ENCODE measurements at places on chromosomes 5 and 9.

GRCh38 chr5:14428302-14429081 lies 153.1 kb upstream of the OTULINL start:
- no peak for DNase-seq

GRCh38 chr5:2399096-2399495 lies 352.4 kb downstream of the IRX2 start:
- DNase-seq, result no peak

DNA sequence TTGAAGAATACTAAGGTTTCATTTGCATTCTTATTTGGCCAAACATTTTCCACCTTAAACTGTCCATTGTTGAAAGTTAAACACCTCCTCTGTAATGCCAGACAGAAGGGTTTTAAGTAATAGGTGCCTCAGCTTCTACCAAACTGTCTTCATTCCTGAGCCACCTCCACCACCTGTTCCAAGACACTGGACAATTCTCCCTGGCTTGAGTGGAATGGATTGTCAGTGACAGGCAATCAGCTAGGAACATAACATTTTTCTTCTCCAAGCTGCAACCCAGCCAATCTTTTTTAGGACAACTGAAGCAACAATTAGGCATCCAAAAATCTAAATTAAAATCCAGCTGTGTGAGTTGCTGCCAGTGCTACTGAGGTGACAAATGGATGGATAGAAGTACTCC lies 73.9 kb upstream of the ICE1 start:
- DNase-seq, result no peak

GRCh38 chr5:128539038-128539429 lies 989 bp upstream of the FBN2 start:
- no peak for DNase-seq

GRCh38 chr5:83721953-83722901 lies 1.6 kb upstream of the HAPLN1 start:
- DNase-seq, result no peak

- no peak for DNase-seq
Observed at GRCh38 chr5:6457592-6457991, 8.9 kb downstream of the UBE2QL1 start.

DNA sequence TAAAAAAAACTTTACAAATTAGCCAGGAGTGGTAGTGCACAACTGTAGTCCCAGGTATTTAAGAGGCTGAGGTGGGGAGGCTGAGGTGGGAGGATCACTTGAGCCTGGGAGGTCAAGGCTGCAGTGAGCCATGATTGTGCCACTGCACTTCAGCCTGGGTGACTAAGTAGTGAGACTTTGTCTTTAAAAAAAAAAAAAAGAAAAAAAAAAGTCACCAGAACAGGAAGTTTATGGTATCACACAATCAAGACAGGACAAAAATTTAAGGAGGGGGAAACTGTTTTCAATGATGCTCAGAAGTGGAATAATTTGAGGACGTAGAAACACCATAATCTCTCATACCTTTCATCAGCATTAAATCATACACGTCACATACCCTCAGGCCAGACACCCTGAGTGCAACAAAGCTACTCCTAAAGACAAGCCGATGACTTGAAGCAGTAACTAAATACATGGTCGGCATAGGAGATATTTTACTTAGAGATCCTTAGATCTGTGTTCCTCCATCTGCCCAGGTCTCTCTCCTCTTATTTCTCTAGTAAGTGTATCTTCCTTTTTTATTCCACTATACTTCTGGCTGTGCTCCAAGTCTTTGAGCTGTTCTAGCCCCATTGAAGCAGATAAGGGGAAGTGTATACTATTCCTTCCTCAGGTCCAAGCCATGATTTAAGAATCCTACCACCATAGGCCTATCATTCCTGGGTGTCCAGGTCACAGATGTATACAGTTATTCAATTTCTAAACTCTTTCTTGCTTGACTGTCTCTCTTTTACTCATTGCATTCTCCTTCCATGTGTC lies 91.3 kb upstream of the APC start:
- DNase-seq, result no peak

- no peak for DNase-seq
Observed at GRCh38 chr9:135093111-135093510, 5.6 kb downstream of the OLFM1 start.

DNA sequence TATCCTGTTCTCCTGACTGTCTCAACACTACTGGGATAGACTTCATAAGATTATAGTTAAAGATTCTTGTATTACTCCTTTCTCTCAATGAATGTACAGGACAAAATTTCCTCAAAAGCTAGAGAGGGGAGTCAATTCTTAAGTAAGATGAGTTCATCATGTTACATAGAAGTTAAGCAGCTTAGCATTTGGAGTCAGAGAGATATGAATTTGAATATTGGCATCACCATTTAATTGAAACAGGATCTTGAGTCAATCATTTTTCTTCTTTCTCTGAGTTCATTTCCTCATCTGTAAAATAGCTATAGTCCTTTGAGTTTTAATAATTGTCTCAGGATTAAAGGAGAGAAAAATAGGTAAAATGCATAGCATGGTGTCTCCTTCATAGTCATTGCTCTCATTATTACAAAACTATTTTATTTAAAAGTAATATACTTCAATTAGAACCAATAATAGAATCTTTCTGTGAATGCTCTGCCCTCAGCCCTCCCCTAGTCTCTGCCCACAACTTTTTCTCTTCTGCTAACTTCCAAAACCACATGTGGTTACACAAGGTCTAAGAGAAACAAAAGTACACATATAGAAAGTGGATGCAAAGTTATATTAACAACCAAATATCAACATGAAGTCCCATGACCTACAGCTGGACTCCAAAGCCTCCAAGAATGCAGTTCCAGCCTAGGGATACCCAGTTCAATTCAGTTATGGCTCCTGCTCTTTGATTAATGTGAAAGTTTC lies 265.6 kb downstream of the TLE1 start:
- DNase-seq, result no peak

GRCh38 chr9:89808756-89809181 lies 204.0 kb downstream of the GADD45G start:
- DNase-seq, result no peak

DNA sequence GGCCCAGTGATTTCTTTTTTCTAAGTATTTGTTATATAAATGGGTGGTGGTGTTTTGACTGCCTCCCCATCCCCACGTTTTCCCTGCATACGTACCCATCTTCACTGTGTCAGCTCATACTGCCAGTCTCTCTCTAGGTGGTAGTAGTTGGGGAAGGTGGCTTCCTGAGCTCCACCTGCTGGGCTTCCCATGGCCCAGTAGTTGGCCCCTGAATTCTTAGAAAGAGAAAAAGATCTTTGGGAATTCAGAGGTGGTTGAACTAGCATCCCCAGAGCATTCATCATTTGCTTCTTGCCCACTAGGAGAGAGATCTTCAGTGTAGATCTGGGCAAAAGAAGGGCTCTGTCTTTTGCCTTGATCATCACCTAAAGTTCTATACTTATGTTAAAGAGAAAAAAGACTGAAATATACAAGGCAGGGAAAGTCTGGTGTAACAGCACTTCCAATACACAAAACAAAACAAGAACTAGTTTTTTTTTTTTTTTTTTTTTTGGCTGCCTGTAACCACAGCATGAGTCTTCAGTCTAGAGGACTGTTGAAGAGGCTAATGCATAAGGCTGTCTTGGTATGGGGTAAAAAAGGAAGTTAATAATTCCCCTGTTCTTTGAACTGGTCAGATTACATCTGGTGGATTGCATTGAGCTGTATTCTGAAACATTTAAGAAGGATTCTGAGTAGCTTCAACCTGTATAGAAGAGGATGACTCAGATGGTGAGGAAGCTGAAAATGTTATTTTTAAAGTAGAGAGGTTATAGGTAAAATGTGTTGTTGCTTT lies 128.7 kb downstream of the ATG10 start:
- no peak for DNase-seq

- DNase-seq, result no peak
Observed at GRCh38 chr9:98665501-98665900, 43.2 kb downstream of the GABBR2 start.

- no peak for DNase-seq
Observed at GRCh38 chr5:74993743-74994142, 58.6 kb downstream of the GCNT4 start.

DNA sequence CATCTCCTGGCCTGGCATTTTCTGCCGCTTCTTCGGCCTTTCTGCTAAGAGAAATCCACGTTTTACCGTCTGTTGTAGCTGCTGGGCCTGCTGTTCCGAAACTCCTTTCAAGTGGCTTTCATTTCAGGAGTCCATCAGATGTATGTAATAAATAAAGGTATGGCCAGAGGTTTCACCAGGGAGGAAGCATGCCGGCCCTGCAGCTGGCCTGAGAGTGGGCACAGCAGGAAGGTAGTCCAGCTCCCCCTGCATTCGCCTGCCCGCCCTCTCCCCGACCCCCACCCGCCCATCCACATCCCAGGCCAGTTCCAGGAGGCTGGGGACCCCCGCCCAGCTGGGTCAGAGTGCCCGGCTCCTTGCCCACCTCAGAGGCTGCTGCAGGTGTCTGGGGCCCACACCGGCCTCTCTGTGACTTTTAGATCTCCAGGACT lies 46.4 kb upstream of the EXOC3 start:
- DNase-seq, result no peak

- DNase-seq, result no peak
Observed at GRCh38 chr5:122738088-122738487, 36.8 kb upstream of the SNX2 start.

DNA sequence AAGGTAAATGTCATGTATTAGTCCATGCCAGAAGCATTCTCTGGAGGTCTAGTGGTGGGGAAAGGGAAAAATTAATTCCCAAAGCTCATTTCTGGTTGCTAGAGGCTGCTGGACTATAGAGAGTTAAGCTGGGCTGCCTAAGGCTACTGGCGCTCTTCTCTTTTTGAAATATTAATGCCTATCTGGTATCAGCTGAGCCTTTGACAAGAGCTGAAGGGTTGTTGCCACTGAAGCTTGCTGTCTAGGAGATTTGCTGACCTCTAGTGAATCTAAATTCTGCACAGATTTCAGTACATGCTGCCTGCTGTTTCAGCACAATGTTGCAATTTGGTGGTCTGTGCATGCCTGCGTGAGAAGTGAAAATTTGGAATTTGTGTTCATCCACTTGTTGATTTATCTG lies 29.1 kb upstream of the PLCXD3 start:
- no peak for DNase-seq

DNA sequence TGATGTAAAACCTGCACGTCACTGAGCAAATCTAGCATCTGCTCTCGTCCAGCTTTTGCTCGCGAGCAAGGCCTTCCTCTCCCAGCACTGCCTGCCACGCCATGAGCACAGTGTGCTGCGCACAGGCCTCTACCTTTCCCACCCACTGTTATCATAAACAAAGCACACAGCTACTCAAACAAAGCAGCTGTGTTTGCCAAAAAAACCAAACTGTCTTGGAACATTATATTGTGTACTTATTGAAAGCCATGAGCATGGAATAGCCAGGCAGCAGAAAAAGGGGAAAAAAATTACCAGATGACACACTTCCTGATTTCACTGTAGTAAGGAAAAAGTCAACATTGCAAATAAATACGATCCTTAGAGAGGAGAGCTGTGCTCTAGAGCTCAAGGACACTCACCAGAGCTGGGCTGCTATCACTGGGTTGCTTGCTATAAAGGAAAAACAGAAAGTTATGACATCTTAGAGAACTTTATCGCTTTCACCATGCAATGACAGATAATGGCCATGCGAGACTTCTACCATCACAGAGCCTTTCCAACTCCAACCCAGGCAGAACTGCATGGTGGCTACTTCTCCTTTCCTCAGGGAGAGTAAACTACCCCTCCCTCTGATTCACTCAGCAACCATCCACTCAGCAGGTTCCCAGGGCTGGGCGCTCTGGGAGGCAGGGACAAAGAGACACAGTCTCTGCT lies 69.6 kb downstream of the EPB41L4B start:
- no peak for DNase-seq

DNA sequence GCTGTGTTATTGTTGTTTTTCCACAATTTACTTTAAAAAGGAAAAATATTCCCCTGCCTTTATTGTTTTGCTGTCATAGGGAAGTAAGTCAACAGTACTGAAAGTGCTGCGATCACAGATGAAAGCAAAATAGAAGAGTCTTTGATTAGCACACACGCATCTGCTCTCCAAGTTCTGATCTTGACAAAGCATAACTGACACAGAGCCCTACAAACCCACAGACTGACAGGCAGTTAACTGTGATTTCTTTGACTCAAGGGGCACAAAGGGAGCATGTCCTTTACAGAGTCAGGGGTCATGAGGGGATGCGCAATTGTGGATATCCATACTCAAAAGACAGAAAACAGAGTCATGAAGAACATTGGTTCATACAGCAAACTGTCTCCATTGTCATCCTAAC lies 123.7 kb downstream of the SNCAIP start:
- no peak for DNase-seq

DNA sequence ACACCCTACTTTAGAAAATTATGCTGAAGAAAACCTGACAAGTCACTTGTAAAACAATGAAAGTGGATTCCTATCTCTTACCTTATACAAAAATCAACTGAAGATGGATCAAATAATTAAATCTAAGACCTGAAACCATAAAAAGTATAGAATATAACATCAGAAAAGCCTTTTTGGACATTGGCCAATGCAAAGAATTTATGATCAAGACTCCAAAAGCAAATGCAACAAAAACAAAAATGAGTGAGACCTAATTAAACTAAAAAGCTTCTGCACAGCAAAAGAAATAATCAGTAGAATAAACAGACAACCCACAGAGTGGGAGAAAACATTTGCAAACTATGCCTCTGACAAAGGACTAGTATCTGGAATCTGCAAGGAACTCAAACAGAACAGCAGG lies 303.0 kb upstream of the CDH9 start:
- no peak for DNase-seq
